ENCODE measurements at places on chromosomes 6 and 20.
A peak's percentile ranks its signal among the peaks of the same experiment; 100 is the strongest.

DNA sequence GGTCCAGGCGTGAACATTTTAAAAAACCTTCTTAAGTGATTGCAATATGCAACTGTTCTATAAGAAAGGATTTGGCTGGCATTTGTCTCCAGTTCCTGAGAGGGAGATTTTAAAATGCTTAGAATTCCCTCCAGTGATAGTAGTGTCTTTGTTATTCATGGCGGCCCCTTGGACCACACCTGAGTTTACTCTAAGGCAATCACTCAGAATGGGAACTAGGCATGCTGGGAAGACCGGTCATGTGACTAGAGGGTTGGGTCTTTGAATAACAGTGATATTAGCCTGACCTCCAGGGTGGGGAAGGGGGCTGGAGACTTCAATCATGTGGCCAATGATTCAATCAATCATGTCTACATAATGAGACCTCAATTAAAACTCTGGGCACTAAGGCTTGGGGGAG is 50.7 kb upstream of the UTRN start:
- DNase-seq, result no peak

DNA sequence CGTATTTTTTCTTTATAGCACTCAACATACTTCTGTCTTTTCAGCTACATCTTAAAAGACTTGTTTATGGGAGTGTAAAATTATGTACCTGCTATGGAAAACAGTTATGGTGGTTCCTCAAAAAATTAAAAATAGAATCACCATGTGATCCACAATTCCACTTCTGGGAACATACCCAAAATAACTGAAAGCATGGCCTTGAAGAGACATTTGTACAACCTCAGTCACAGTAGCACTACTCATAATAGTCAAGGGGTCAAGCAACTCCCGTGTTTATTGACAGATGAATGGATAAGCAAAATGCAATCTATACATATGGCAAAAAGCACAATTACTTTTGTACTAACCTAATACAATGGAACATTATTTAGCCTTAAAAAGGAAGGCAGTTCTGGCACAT is 74.5 kb downstream of the METTL24 start:
- no peak for DNase-seq

- DNase-seq, result no peak
Observed at GRCh38 chr20:57282670-57283361, 16.4 kb upstream of the BMP7 start.

- no peak for DNase-seq
Observed at GRCh38 chr6:136775548-136775947, 16.7 kb downstream of the MAP3K5 start.

GRCh38 chr6:154474648-154475428 is 35.6 kb downstream of the CNKSR3 start:
- no peak for DNase-seq

- DNase-seq, result no peak
Observed at GRCh38 chr6:137981758-137982157, 114.7 kb downstream of the TNFAIP3 start.

DNA sequence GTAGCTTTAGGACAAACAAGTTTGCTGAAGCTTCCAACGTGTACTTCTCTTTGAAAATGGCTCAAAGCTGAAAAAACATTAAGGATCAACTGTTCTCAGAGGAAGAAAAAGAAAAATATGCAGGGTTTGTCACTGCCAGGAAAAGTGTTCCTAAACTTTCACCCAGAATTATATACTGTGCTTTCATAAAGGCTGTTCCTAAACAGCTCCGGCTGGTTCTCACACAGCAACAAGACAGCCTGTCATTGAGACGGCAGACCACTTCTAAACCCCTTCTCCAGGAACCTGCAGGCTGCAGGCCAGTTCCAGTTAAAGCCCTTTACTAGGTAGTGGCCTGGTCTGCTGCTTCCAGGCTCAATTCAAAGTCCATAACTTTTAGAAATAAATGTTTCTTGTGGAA is 97.4 kb upstream of the SOX4 start:
- no peak for DNase-seq

- DNase-seq, result no peak
Observed at GRCh38 chr6:10883312-10884244, 1.7 kb upstream of the GCM2 start.

DNA sequence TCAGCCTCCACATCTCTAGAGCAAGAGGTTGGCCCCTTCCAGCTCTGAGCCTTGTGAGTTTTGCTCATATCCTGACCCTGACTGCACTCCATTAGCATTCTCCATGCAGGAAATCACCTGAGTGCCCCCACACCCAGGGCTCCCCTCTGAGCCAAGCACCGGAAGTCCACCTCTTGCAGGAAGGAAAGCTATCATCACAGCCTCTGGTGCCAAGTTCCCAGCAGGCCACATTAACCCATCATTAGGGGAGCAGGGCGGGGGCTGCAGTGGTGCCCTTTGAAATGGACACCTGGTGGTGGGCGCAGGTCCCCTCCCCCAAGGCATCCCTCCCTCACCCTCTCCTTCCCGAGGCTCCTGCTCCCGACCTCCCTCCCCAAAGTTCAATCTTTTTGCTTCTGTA is 16.1 kb downstream of the GRM4 start:
- DNase-seq, result no peak

DNA sequence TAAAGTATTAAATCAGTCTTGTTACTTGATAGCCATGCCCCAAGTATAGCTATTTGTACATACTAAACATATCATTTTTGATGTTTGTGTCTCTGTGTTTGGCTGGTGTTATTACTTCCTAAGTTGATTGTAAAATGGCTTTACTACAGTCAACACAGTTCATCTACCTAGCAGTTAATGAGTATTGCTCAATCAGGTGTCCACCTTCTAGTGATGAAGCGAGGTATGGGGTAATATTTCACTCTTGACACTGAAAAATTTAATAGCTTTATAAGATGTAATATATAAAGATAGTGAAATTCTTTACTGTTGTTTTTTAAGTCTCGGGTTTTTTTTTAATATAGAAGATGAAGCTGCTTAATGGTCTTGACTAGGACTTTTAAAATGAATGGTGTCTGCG is 18.9 kb downstream of the TMEM14A start:
- no peak for DNase-seq

DNA sequence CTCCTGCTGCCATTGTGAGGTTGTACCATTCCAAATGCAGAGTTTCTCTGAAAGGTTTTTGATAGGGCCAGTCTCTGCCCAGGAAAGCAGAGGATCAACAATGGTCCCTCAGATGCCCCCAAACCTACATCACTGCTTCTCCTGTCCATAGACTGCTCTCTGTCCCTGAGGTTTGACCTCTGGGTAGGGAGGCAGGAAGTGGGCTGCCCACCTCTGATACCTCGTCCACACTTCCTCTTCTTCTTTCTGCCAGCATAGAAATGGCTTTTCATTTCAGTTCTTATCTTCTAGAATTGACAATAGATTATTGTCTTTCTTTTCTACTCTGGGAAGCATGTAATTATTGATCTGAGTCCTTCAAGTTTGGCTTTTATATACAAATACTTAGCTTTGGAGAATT is 170.6 kb downstream of the TRMT11 start:
- DNase-seq, result no peak

- DNase-seq, result no peak
Observed at GRCh38 chr6:46998436-46999017, 43.6 kb downstream of the ADGRF1 start.

DNA sequence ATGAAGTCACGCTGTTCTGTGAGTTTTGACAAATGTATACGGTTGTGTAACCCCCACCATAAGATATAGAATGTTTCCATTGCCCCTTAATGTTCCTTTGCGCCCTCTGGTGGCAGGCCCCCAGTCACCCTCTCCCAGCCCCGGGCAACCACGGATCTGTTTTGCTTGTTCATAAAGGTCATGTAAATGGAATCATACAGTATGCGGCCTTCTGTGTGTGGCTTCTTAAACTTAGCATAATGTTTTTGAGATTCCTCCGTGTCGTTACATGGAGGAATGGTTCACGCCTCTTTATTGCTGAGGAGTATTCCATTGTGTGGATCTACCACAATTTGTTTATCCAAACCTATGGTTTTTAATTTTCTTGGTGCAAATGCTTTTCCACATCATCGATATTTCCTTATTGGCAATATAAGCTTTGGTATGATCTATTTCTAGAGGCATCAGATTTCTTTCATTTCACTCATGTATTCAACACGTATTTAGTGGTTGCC is 28.4 kb downstream of the LYRM2 start:
- peak; percentile 81 for DNase-seq

- DNase-seq, result no peak
Observed at GRCh38 chr20:60244373-60245146, 286.3 kb downstream of the CDH26 start.

- DNase-seq, result no peak
Observed at GRCh38 chr6:32609391-32609730, 19.7 kb upstream of the HLA-DRB1 start.

- DNase-seq, result no peak
Observed at GRCh38 chr6:40806256-40806864, 219.2 kb upstream of the LRFN2 start.

- no peak for DNase-seq
Observed at GRCh38 chr6:8135276-8135675, 32.9 kb upstream of the EEF1E1 start.

DNA sequence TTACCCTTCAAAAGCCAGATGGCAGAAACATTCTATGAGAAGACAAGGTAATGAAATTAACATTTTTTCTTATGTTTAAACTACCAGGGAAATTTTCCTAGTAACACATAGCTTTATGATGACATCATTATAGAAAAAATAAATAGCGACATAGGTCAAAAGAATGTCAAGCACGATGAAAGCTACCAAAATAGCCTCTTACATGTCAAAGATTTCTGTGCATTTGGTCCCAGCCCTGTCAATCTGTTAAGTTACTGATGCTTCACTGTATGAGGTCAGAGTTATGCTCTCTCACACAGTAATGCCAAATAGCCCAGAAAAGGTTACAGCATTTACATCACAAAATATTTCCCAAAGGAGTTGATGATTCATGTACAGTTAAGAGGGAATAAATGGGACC is 199.8 kb upstream of the DEFB112 start:
- DNase-seq, result no peak

GRCh38 chr20:48154040-48154765 is 368.9 kb upstream of the SULF2 start:
- no peak for DNase-seq

- no peak for DNase-seq
Observed at GRCh38 chr20:4951299-4951698, 50.0 kb downstream of the SLC23A2 start.

GRCh38 chr6:83954371-83954770 is 79.2 kb upstream of the MRAP2 start:
- no peak for DNase-seq

GRCh38 chr6:156189714-156190113 is 587.5 kb upstream of the ARID1B start:
- no peak for DNase-seq

DNA sequence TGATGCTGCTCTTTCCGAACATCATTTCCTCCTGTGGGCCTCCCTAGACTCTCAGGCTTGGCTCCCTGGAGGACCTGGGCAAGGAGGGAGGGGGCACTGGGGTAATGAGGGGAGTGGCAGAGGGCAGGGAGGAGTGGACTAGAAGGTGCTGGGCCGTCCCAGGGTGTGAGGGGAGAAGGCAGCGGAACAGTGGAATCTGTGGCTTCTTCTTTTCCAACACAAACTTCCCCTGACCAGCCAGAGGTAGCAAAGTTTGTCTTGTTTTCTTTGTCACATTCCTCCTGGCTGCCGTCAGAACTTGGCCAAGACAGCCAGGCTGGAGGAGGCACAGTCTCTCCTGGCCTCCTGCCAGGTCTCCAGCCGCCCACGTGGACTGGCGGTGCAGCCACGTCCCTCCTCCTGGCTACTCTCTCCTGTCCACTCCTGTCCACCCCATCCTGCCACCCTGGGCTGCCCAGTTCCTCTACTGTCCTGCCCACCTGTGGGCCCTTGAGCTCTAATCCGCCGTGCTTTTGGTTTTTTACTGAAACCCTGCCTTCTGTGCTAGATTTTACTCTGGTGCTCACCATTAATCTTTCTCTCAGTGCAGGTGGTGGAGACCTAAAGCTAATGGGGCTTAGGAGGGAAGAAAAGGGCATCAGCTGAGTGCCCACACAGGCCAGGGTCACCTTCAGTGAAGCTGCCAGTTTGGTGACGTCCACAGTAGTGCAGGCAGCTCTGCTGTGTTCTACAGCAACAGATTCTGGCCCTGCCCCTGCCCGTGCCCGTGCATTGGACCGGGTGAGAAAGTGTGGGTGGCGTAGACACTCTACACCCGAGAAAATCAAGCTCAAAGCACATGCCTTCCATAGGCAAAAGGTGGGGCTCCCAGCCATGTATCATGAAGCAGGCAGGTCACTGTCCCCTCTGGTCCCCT is 2.8 kb upstream of the CDSN start:
- no peak for DNase-seq

GRCh38 chr6:32190911-32191677 is 1.1 kb upstream of the PBX2 start:
- no peak for DNase-seq

DNA sequence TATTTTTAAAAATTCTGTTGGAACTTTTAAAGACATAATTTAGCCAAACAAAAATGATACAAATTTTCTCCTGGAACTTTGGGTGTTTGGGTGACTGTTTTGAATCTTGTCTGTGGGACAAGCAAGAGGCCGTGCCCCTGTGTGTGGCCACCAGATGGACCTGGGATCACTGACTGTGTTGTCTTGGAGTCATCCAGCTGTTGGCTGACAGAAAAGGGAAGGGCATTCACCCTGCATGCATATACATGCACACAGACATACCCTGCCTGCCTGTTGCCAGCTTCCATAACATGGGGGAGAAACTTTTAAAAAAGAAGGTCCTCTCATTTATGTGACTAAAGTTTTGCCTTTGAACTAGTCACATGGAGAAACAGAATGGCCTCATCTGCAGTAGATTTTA is 72.7 kb downstream of the BLOC1S5 start:
- DNase-seq, result no peak

GRCh38 chr6:24554474-24554873 is 59.7 kb downstream of the ALDH5A1 start:
- no peak for DNase-seq

- no peak for DNase-seq
Observed at GRCh38 chr20:10843146-10843711, 169.4 kb upstream of the JAG1 start.

DNA sequence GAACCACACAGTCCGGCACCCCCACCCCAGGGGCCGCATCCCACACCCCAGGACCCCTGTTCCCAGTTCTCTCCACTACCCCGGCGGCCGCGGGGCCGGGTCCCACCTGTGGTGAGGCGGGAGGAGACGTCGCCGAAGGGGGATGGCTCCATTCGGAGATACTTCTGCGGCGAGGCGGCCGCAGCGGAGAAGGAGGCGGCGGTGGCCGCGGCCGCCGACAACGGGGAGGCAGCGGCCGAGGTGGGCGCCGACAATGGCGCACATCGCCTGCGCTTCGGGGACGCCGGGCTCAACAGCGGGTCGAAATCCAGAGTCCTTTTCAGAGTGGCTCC is 723 bp downstream of the AKIRIN2 start:
- peak; percentile 35 for DNase-seq

DNA sequence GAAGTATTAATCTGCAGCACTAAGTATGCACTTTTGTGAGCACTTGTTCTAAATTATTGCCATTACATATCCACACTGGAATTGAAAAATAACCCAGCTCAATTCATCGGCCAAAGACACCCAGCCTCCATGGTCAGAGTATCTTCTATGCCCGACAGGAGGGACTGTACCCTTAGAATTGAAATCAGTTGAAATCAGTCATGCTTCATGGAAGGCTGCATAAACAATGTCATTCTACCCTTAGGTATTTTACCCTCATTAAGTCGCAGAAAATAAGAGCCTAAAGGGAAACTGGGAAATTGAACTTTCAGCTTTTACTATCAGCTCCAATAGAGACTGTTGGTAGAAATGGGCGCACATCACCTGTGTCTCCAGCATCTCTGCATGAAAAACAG is 2.9 kb upstream of the RAMACL start:
- no peak for DNase-seq

Measured in transverse colon (tissue), 4 donors.